ENCODE measurements at places on chromosomes 3 and 15. TPM values are rescaled to one million over a fixed set of nuclear protein-coding genes. Genes with fewer than 3 reads are reported as not detected.

ITGA11 gene
- total RNA-seq, result 18.7 TPM

DNA sequence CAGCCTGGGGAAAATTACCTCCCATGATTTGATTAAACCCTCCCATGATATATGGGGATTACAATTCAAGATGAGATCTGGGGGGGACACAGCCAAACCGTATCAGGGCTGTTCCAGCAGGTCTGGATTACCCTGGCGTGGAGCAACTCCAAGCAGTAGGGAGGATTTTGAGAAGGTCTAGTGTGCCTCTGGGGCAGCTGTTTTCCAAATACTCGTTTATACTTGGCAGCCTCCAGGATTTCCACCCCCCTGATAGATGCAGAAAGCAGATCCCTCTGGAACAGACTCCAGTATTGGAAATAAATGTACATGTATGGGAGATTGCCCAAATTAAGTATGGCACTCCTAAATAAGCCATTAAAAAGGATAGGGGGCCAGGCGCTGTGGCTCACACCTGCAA, 7.7 kb upstream of the IRAK2 start:
- H3K27me3 ChIP-seq, result no peaks in the 10 kb centered on the region
- no peak overlapping the region for H3K27ac ChIP-seq
- no peaks in the 10 kb centered on the region for H3K4me1 ChIP-seq
- no peak overlapping the region for H3K4me3 ChIP-seq

DNA sequence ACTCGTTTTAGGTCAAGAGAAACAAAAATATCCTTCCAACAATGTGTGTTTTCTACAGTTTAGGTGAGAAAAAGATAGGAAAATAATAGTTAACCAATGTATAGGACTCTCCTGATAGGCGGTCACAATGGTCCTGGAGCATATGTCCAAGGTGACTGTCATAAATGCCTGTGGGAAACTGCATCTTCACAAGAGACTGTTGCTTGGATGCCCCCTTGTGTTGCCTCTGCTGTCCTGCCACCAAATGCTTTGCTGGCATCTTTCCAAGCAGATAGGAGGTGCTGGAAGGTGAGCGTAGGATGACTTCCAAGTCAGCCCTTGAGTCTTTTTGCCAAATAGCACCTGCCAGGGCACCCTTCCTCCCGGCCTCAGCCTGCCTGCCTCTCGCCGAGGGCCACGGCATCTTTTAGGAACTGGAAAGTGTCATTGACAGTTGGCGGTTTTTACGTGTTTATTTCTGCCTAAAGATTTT, 24.1 kb upstream of the SACM1L start:
- DNase-seq, result no peak
- H3K4me1 ChIP-seq, result peaks cover 26% of the 10 kb centered on the region
- peaks cover 7% of the 10 kb centered on the region for H3K36me3 ChIP-seq

DNA sequence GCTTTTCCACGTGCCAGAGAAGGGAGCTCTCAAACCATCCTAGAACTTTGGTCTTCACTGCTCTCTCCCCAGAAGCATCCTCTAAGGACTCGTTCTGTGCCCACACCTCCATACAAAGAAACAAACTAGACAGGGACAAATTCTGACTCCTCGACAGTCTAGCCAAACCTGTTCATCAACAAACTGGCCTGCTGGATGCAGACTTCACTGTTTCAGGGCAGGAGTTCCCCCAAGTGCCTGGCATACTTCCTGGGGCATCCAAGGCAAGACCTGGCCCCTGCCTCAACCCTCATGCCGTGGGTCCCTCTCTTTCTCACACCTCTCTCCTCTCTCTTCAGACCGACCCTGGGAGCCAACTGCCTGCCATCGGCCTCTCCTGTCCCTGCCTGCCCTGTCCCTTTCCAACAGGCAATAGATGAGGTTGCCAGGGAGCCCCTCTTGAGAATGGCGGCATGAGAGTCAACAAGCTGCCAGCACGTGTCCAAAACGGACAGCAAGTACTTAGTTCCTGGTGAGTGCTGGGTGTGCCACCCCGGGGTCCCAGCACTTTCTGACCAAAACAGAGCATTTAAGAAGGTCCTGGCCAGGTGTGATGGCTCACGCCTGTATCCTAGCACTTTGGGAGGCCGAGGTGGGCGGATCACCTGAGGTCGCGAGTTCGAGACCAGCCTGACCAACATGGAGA, 79.1 kb upstream of the HES1 start:
- no peaks in the 10 kb centered on the region for H3K36me3 ChIP-seq

TRPM1 gene
- 0.72 TPM for total RNA-seq

GRCh38 chr15:63049783-63050371, 7.3 kb downstream of the TPM1 start:
- no peak for DNase-seq
- no peaks in the 10 kb centered on the region for H3K36me3 ChIP-seq
- H3K4me3 ChIP-seq, result no peak overlapping the region
- H3K4me1 ChIP-seq, result peaks cover 45% of the 10 kb centered on the region

CYP1A2 gene
- total RNA-seq, result not detected

DNA sequence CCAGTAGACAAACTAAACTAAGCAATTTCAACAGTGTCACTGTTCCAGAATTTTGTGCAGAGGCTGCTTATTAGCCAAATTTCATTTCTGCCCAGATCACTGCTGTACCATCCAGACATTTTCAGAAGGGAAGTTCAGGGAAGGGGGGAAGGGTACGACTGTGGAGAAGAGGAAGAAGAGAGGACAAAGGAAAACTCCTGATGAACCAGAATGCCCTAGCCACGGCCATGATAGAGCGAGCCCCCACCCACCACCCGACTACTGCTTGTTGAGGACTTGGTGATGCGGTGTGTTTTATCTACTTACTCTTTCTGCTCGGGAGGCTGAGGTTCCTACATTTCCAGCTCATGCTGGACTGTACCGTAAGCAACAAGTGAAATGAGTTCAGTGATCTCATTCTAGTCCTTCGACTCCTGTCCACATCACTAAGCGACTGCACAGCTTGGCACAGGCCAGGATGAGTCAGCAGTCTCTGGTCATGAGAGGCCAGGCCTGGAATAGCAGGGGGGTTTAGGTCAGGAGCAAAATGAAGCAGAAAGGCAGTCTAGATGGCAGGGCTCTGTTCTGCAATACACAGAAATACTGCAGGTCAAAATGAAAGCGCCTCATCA, 330.8 kb downstream of the TIGIT start:
- H3K4me3 ChIP-seq, result no peak overlapping the region
- H3K36me3 ChIP-seq, result no peaks in the 10 kb centered on the region
- peak; percentile 28 for DNase-seq
- peaks cover 5% of the 10 kb centered on the region for H3K4me1 ChIP-seq
- H3K27ac ChIP-seq, result peak overlapping the region; percentile 74

DNA sequence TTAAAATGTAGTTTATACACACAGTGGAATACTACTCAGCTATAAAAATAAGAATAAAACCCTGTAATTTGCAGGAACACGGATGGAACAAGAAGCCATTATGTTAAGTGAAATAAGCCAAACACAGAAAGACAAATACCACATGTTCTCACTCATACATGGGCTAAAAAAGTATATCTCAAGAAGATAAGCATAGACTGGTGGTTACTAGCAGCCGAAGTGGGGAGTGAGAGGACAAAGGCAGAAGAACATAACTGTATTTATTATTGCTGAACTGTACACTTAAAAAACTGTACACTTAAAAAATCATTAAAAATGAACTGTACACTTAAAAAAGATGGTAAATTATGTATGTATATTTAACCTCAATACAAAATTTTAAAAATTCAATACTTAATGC, 11.0 kb downstream of the UBE3A start:
- no peak overlapping the region for H3K4me3 ChIP-seq
- H3K27ac ChIP-seq, result no peak overlapping the region
- no peak for DNase-seq
- no peaks in the 10 kb centered on the region for H3K4me1 ChIP-seq
- H3K27me3 ChIP-seq, result no peaks in the 10 kb centered on the region
- H3K36me3 ChIP-seq, result no peaks in the 10 kb centered on the region

- H3K27ac ChIP-seq, result no peak overlapping the region
- H3K27me3 ChIP-seq, result no peaks in the 10 kb centered on the region
- no peak overlapping the region for H3K4me3 ChIP-seq
- no peaks in the 10 kb centered on the region for H3K36me3 ChIP-seq
These were observed 43.7 kb upstream of the PRICKLE2 start for GRCh38 chr3:64268926-64269325.

DNA sequence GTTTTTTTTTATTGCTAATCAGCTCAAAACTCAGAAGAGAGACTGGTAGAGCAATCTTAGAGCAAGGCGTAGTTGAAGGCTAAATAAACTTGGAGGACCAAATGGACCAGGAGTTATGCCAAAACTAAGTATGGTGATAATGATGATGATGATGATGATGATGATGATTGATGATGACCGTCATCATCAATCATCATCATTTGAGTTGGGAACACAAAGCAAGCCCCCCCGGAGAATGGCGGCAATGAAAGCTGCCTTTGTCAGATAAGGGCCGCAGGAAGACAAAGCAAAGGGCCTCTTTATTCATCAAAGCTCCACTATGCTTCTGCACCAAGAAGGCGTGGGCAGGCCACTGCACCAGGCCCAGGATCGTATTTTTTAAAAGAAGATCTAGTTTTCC, 82.1 kb upstream of the RAD18 start:
- no peak for DNase-seq
- H3K27ac ChIP-seq, result no peak overlapping the region
- peaks cover 12% of the 10 kb centered on the region for H3K4me1 ChIP-seq
- no peak overlapping the region for H3K4me3 ChIP-seq
- peaks cover 51% of the 10 kb centered on the region for H3K36me3 ChIP-seq

RPLP1 gene
- total RNA-seq, result 425 TPM

GRCh38 chr3:89098173-89098572, 9.2 kb upstream of the EPHA3 start:
- no peak for DNase-seq
- H3K4me1 ChIP-seq, result no peaks in the 10 kb centered on the region
- no peaks in the 10 kb centered on the region for H3K36me3 ChIP-seq
- H3K4me3 ChIP-seq, result no peak overlapping the region
- H3K27me3 ChIP-seq, result no peaks in the 10 kb centered on the region

- no peaks in the 10 kb centered on the region for H3K27me3 ChIP-seq
- peaks cover 14% of the 10 kb centered on the region for H3K36me3 ChIP-seq
- DNase-seq, result no peak
- H3K4me1 ChIP-seq, result no peaks in the 10 kb centered on the region
These were observed 775 bp downstream of the CCNDBP1 start for GRCh38 chr15:43186003-43186353.

ANXA2 gene
- 1,008 TPM for total RNA-seq

DNA sequence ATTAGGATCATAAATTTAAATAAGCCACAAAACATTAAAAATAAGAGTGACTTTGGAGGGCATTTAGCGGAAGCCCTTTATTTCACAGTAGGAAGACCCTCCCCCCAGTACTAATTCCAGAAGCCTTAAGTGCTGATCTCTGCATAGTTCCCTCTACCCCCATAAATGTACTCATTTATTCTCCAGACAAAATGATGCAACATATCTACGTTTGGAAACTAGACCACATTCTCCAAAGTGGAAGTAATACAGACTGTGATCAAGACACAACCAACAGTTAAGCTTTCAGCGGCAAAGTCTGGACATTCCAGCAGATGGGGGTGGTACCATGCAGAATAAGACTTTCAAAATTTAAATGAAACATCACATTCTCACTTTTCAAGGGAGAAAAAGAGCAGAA, 44.8 kb upstream of the RPS17 start:
- H3K4me1 ChIP-seq, result no peaks in the 10 kb centered on the region
- DNase-seq, result no peak
- H3K27me3 ChIP-seq, result peaks cover 2% of the 10 kb centered on the region
- no peaks in the 10 kb centered on the region for H3K36me3 ChIP-seq
- H3K4me3 ChIP-seq, result no peak overlapping the region

GRCh38 chr3:95302044-95302443, 1239.2 kb downstream of the NSUN3 start:
- no peaks in the 10 kb centered on the region for H3K4me1 ChIP-seq
- H3K27me3 ChIP-seq, result no peaks in the 10 kb centered on the region
- DNase-seq, result no peak
- no peak overlapping the region for H3K4me3 ChIP-seq
- no peak overlapping the region for H3K27ac ChIP-seq

NLGN1 gene
- total RNA-seq, result 46.3 TPM

Measured in spinal cord (tissue), 10 donors.